GM12892 (cell line): ENCODE measurements at places on chromosomes 11 and 22.

DNA sequence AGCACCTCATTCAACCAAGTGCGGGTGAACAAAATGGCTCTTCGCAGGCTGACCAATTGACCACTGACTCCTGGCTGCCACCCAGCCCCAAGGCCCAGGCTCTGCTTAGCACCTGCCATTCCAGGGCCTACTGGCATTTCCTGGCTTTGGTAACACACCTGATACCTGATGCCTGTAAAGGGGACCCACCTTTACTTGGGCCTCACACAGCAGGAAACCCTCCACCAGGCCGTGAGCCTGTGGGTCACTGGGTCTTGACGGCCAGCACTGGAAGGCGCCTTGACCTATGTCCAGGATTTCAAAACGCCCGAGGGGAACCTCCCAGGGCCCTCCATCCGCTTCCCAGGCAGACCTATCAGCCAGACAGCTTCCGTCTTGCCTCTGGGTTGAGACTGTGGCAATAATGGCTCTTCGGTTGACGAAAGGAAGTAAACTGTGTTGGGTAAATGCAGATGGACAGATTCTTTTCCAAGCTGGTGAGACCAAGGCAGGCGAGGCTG, 16.8 kb upstream of the TMEM184B start:
- DNase-seq: no peak

DNA sequence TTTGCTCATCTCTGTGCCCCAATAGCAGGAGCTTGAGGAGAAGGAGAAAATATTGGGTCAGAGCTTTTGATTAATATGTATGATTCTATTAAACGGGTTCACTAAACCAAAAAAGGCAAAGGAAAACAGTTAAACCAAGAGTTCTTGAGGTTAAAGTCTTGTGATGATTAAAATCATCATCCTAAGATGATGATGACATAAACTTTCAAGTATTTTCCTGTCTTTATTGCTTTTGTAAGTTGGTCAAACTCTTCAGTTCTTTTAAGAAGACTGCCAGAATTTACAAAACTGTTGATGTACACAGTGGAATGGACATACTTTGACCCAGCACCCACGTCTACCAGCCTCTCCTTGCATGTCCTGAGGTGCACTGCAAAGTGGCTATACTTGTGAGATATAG, 41.0 kb downstream of the FDX1 start:
- DNase-seq: no peak

- no peak for DNase-seq
These were observed 41.9 kb downstream of the MED15 start for GRCh38 chr22:20549232-20549841.

GRCh38 chr11:65860278-65861164, at the start of gene MUS81:
MUS81 (plus strand) TSS chr11:65860433; CDS start chr11:65860754, 321 bp downstream.
- peak; percentile 95 for DNase-seq

DNA sequence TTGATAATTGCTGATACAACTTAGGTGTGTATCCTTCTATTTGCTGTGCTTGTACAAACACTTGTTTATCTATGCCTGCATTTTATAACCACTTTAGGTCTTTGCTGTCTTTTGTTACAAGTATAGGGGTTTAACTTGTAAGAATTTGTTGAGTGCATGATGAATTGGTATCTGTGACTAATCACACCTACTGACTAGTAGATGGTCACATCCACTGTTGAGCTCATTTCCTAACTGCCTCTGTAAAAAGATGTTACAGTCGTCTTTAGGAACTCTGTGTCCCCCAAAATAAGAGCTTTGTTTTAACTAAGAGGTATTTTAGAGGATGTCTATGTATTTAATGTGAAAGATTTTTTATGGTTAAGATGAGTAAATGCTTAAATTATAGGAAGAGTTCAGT, 60.5 kb downstream of the HIPK3 start:
- DNase-seq: no peak

DNA sequence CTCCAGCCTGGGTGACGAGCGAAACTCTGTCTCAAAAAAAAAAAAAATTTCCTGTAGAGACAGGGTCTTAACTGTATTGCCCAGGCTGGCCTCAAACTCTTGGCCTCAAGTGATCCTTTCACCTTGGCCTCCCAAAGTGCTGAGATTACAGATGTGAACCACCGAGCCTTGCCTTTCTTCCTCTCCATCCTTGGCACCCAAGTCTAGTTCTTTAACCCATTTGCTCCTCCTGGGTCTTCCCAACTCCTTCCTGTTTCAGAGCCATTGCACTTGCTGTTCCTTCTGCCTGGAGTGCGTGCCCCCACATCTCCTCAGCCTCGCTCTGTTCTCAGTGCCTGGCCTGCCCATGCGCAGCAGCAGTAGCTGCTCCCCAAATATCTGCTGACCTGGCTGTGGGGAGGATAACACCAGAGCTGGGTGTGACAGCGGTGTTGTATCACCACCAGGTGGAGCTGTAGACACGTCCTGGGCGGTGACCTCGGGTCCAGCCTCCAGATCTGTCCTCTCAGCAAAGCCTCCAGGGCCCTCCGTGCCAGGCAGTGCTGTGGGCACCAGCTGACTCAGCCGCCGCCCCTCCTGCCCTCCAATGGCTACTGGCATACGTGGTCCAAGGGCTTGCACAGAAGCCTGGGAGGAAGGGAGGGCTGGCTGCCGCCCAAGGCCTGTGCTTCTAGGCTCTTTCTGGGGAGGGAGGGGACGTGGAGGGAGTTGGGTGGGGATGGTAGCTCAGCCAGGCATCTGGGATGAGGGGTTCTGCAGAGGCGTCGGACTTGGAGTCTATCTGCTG, 22.0 kb downstream of the TEF start:
- peak; percentile 97 for DNase-seq

GRCh38 chr22:24133187-24133965, 47.9 kb upstream of the SUSD2 start:
- DNase-seq: no peak

- DNase-seq: no peak
These were observed 325.4 kb downstream of the BRD1 start for GRCh38 chr22:49502126-49502826.

DNA sequence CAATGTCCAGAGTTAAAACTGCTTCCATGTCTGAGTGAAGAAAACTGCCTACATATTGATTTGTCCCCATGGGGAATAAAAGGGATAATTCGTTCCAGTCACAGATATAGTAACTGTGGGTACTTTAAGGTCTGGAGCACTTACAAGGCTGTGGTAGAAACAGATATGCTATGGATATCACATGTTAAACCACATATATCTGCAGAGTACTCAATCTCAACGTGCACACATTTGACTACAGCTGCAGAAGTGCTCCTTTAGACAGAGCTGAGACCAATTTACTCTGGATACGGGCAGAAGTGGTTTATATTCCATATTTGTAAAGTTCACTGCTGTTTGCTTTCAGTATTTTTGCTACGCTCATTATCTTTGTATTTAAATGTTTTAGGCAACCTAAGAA, 9.7 kb upstream of the MS4A2 start:
- no peak for DNase-seq

- DNase-seq: no peak
These were observed 2.7 kb downstream of the NEFH start for GRCh38 chr22:29482726-29483125.

DNA sequence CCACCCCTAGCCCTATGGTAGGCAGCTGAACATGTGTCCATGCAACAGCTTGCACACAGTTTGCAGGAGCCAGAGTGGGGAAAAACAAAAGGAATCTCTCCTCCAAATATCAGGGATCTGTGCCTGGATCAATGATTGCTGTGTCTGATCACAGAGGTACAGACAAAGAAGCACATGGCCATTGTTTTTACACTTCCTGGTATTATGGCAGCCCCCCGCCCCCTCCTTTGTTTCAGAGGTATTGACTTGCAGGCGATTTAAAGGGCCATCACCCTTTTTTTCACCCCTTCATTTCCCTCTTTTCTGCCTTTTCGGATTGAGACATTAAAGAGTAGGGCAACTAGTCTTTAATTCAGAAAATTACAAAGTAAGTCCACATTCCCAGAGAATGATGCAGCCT, 453.0 kb upstream of the LUZP2 start:
- DNase-seq: no peak

GRCh38 chr22:27927608-27928007, 8.6 kb upstream of the PITPNB start:
- no peak for DNase-seq

DNA sequence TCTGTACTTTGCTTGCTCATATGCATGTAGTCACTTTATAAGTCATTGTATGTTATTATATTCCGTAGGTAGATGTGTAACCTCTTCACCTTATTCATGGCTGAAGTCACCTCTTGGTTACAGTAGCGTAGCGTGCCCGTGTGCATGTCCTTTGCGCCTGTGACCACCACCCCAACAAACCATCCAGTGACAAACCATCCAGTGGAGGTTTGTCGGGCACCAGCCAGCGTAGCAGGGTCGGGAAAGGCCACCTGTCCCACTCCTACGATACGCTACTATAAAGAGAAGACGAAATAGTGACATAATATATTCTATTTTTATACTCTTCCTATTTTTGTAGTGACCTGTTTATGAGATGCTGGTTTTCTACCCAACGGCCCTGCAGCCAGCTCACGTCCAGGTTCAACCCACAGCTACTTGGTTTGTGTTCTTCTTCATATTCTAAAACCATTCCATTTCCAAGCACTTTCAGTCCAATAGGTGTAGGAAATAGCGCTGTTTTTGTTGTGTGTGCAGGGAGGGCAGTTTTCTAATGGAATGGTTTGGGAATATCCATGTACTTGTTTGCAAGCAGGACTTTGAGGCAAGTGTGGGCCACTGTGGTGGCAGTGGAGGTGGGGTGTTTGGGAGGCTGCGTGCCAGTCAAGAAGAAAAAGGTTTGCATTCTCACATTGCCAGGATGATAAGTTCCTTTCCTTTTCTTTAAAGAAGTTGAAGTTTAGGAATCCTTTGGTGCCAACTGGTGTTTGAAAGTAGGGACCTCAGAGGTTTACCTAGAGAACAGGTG, 11.1 kb downstream of the CCND1 start:
- no peak for DNase-seq

DNA sequence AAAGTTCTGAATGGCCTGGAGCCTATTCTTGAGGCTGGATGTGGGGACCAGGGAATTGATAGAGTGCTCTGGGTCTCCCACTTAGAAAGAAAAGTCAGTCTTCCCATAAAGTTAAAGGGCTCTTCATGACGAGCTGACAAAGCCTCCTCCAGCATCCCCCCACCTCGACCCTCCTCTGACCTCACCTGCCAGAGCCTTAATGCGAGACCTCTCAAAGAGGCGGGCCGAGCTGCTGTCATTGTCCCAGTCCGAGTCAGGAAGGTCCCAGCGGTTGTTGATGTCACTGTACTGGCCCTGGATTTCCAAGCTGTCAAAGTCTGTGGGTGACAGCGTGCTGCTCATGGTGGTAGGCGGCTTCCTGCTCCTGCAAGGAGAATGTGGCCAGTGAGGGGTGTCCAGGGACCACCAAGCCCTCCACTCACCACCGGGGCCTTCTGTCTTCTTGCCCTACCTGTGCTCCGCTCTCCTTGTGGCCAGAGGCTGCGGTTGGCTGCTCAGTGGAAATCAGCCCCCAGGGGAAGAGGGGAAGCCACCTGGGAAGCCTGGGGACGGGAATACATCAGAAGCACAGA, 8.0 kb downstream of the SPTBN2 start:
- DNase-seq: no peak

GRCh38 chr11:12382451-12382850, 5.1 kb downstream of the PARVA start:
- no peak for DNase-seq

GRCh38 chr22:36811094-36811800, 5.6 kb downstream of the PVALB start:
- no peak for DNase-seq

DNA sequence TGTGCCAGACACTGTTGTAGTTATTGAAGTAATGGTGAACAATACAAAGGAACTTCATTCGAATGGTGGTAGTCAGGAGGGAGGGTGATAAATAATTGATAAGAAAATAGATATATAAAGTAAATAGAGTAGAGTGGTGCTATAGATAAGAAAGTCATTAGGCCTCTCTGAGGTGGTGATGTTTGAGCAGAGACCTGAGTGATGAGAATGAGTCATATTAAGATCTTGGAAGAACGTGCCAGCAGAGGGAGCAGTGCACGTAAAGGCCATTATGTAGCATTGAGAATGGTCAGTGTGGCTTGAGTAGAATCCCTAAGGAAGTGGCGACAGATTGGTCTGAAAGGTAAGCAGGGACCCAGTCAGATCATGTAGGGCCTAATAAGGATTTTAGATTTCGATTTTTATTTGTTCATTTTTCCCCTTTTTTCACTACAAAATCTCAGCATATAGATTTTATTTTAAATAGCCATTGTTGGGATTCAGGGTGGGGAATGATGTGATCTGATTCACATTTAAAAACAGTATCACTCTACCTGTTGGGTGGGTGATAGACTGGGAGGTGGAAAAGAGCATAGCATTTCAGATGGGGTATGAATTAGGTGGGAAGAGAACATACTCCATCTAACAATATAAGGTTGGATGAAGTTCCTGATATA, 44.7 kb downstream of the CCDC90B start:
- DNase-seq: no peak

- DNase-seq: no peak
These were observed 40.6 kb downstream of the PDGFB start for GRCh38 chr22:39204216-39204615.
